ENCODE measurements at places on chromosomes 12 and 14.

- no peak for DNase-seq
Observed at GRCh38 chr12:92044435-92044834, 101.2 kb downstream of the BTG1 start.

DNA sequence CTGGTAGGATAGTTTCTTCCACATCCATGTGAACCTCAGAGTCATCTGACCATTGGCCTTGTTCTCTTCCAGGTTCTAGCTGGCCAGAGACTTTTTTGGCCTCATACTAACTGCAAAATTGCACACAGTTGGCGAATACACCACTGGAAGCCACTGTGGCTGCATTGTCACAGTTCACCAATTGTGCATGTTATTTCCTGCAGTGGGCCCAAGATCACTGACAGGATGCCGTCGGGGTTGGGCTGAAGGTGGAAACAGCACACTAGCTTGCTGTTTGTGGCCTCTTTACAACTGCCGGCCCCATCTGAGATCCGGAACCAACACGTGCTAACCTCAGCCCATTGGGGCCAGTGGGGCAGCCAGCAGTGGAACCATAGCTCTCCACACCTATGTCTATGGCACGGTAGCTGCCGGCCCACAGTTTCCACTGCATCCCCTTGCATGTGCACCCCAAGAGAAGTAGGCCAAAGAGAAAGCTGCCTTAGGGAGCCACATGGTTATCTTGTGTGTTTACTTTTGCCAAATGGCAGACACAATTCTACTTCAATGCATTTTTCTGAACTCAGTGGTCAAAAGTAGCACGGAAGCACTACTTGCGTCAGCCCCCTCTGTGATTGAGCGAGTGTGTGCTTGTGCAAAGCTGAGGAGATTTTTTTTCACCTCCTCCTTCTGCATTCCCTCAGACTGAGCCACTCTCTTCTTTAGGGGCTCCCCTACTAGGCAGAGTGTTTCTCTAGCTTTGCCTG is 464.0 kb downstream of the RAD51B start:
- no peak for DNase-seq

DNA sequence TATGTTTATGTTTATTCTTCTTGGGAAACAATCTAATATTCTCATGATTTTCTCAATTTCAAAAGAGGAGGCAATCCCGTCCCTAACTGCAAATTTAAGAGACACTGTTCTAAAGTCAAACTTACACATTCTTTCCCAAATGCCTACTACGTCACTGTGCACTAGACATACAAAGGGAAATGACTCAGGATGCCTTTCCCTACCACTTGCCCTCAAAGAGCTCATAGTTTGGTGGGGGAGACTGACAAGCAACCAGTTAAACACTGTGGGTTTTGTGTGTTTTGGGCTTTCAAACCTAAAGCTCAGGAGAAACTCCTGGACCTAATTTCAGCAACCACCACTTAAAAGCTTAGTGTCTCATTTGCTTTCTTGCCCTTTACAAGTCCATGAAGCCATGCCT is 58.4 kb downstream of the ATP2B1 start:
- no peak for DNase-seq

DNA sequence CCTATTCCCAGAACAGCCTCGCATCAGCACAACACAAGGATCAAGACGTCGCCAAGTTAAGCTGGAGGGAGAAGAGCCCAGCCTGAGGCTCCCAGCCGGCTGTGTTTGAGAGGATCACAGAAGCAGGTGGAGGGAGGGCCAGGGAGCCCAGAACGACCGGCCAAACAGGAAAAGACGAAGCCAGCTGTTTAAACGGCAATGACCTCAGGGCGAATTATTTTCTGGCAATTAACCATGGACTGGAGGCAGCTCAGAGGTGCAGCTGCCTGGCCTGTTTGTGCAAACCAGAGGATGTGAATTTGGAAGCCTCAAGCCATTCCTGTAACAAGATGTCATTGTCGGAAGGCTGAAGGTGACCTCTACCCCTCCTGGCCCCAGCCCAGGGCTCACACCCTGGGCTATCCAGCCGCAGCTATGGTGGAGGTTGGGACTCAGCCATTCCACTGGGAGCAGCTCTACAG is 175.8 kb upstream of the PRMT8 start:
- DNase-seq: no peak

GRCh38 chr14:53547593-53547992 is 394.5 kb upstream of the DDHD1 start:
- no peak for DNase-seq

DNA sequence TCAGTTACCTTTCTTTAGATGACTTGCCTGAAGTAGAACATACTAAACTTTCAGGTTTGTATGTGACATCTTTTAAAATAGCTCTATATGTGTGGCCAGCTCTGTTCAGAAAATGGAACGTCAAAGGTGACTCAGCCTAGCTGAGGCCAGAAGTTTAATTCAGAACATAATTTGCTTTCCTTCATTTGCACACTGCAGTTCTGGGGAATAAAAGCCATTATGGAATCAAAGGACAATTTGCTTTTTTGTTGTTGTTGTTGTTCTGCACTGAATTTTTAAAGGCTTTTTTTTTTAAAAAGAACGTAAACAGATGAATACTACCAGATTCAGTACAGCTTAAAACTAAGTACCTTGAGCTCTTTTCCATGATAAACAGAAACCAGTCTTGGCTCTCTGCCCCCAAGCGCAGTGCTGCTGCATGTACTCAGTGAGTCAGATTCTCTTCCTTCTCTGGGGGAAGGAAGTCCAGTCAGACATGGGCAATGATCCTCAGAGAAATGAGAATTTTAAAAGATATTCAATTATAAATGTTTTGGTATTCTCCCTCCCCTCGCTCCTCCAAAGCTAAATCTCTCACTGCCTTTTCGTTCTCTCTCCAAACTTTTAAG is 644.2 kb downstream of the NOVA1 start:
- DNase-seq: peak; percentile 63

- DNase-seq: no peak
Observed at GRCh38 chr14:104221636-104222369, 83.4 kb downstream of the KIF26A start.

DNA sequence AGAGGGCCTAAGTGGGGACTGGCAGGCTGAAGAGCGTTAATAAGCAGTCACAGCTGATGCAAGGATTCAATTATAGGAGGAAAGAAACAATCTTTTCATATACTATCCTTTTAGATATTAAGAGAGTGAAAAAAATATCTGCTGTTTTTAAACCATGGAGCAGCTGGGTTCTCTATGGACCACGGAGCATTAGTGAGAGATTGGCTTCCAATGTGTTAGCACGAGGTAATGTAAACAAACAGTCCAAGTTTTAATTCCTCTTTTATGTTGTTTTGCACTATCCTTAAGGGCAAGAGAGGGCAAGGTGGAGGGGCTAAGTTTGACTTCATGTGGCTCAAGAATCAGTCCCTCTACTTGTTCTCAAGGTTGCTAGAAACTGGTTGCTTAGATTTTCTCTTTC is 30.9 kb downstream of the CDKN1B start:
- no peak for DNase-seq
